T-helper 17 cell (primary cell): ENCODE measurements at places on chromosomes 2 and 18.

GRCh38 chr2:203787979-203788378 lies 79.6 kb upstream of the CTLA4 start:
- no peak for DNase-seq

GRCh38 chr2:155815851-155816250 lies 516.7 kb downstream of the NR4A2 start:
- no peak for DNase-seq

DNA sequence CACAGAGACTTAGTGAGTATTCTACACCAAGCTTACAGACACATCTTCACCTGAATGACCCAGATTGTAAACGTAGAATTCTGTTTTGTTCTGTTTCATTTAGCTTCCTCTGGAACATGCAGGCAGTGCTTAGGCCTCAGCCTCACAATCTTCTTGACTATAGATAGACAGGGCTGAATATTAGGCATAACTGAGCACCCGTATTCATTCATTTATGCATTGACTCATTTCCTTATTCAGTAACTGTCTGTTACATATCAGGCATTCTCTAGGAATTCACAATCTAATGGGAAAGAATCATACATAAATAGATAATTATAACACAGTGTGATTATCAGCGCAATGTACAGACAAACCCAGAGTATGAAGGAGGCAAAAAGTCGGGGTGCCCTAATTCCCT lies 124.9 kb upstream of the ETAA1 start:
- DNase-seq = no peak

DNA sequence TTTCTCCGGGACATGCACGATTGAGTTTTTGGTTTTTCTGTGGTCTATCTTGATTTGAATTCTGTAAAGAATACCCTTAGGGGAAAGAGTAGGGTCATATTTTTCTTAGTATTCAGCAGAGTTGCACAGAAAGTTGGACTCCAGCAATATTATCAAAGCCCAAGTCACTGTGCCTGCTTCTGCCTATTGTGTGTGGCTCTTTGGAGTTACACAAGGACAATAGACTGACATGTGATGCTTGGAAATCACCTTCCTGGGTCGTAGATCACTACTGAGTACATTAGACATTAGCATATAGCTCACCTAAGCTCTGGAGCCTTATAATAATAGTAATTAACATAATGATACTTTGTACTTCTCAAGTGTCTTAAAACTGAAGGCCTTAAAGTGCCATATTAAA lies 238.8 kb upstream of the FOSL2 start:
- DNase-seq = no peak

DNA sequence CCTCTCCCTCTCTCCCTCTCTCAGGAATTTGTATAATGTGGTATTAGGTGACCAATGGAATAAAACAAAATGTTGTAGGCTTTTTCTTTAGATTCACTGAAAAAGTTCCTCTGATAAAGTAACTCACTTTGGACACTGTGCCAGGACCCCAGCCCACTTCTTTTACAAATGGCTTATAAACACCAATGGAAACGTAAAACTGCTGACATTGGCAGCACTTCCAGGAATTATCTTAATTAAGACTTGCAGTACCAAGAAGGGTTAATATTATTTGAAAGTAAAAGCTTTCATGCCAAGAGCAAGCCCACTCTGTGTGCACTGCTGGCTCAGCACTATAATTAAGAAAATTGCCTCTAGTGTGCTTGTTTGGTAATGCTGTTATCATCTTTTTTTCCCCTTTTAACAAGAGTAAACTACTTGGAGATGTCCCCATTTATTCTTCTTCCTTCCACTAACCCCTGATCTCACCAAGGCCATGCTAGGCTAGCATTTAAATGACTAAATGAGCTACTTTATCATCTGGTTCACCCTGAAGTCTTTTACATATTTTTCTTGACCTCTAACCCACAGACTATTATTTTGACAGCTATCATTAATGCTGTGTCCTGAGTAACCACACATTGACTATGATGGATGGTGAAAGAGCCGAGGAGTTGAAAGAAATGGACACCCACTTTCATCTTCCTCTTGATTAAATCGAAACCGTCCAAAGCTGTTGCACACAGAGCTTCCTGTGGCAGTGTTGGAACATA lies 232.2 kb upstream of the ETAA1 start:
- no peak for DNase-seq

- DNase-seq = no peak
Observed at GRCh38 chr2:9074930-9075329, 71.4 kb upstream of the MBOAT2 start.

- no peak for DNase-seq
Observed at GRCh38 chr18:30486856-30487255, 555.7 kb downstream of the DSC3 start.

GRCh38 chr2:86433137-86433536 lies 8.0 kb upstream of the KDM3A start:
- DNase-seq = no peak

GRCh38 chr2:145020694-145021093 lies 500.8 kb upstream of the ZEB2 start:
- no peak for DNase-seq

DNA sequence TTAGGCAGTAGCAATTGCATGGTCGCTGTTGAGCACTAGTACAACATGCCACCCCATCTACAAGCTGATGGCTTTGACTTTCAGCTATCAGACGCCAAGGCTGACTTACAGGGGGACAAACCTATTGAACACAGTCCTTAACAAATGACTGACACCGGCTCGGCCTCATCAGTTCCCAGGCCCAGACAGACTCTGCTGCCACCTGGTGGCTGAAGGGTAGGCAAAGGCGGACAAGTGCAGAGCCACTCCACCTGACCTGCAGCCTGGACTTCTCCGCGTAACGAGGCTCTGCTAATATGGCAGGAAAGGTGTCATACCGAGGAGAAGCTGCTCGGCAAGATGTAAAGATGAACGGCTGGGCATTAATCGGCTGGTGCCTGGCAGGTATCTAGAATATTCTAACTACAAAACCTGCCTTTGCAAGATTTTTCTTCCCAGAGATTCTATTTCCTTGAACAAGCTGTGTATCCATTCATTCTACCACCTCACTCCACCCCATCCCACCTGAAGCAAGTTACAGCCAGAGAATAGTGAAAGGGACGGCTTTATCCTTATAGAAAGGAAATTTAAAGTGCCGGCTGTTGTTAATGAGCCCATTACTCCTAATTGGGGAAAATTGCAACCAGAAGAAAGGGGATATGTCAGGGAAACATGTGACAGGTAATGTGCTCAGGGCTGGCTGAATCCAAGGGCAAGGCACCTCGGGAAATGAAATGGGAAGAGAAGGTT lies 67.4 kb downstream of the STEAP3 start:
- no peak for DNase-seq

GRCh38 chr2:158953926-158954763 lies 14.3 kb upstream of the TANC1 start:
- DNase-seq = no peak

GRCh38 chr2:145495590-145495989 lies 975.7 kb upstream of the ZEB2 start:
- DNase-seq = no peak

GRCh38 chr2:171595456-171595855 lies 73.2 kb downstream of the CYBRD1 start:
- DNase-seq = no peak

DNA sequence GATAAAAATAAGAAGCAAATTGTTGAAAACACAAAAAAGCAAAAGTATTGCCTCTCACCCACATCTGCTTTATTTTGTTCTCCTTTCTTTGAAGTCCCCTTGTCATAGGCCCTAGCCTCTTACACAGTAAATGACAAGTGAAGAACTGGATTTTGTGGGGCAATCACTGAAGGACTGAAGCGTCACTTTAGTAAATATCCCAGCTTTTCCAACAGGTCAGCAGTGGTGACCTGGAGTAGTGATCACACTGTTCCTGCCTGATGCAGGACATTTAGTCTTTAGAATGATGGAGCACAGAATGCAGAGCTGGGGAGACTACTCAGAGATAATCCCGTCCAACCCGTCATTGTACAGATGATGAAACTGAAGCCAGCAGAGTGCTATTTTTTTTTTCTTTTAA lies 28.1 kb upstream of the TDRD15 start:
- no peak for DNase-seq

DNA sequence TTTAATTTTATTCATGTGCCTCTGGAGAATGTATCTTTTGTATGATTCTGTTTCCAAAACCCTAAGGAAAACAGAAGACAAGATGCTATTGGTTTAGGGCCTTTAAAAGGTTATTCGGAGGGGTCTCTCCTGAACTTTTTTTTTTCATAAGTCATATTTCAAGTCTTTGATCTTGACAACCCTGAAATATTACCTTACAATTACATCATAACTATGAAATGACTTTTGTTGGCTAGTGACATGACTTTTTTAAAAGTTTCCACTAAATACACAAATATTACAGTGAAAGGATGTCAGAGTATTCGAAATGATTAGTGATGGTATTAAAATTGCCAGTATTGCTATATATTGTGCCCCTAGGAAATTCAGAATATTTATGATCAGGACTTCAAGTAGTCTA lies 31.8 kb upstream of the FZD7 start:
- DNase-seq = no peak

GRCh38 chr18:45496741-45497140 lies 118.5 kb upstream of the SLC14A2 start:
- no peak for DNase-seq

DNA sequence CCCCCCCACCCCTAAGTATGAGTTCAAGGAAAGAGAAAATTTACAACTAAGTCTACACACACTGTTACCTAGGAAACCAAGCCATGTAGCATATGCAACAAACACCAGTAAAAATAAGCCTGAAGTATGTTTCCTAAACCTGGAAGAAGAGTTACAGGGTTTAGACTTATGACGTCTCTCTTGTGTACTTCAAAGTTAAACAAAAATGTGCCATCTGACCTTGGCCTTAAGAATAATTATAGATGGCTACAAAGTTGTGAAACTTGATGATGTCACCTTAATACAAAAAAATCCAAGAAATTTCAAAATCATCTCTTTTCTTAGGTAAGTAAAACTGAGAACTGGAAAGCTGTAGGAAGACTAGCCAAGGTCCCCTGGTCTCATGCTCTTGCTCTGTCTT lies 297.6 kb upstream of the NRXN1 start:
- no peak for DNase-seq

DNA sequence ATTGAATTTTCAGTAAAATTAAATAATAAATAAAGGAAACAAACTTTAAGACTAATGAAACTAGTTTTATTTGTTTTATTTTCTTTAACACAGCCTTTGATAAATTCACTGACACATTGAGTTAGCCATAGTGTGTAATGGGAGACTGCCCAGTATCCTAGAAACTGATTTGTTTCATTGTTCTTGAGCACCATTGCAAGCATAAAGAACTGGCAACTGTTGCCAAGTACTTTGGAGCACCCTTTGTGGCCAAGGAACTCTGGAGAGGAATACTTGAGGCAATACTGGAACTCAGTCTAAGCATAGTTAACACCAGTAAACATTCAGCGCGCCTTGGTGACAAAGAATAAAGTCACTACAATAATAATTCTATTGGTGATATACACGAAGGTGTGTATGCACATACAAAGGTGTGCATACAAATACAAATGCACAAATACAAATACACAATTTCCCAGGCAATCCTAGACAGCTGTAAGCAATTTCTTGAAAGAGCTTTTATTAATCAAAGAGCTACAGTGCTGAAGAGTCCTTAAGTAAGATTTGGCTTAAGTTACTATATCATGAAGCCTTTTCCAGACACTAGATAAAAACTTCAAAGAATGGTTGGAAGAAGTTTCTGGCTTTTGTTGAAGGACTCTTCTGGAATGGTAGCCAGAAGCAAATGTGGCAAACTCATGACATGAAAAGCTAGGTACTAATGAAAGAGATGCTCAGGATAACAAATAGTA lies 1371.2 kb downstream of the LRP1B start:
- no peak for DNase-seq

DNA sequence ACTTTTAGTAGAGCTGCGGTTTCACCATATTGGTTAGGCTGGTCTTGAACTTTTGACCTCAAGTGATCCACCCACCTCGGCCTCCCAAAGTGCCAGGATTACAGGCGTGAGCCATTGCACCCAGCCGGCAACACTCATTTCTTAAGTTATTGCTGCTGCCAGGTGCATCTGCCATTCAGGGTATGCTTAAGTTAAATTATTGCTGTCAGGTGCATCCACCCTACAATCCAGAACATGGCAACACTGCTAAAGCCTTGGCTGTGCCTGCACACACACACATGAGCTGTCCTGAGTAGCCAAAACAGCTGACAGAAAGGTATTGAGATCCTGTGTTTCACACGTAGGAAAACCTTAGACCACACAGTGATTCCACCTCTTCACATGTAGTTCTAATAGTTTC lies 148.2 kb downstream of the FAM161A start:
- no peak for DNase-seq

DNA sequence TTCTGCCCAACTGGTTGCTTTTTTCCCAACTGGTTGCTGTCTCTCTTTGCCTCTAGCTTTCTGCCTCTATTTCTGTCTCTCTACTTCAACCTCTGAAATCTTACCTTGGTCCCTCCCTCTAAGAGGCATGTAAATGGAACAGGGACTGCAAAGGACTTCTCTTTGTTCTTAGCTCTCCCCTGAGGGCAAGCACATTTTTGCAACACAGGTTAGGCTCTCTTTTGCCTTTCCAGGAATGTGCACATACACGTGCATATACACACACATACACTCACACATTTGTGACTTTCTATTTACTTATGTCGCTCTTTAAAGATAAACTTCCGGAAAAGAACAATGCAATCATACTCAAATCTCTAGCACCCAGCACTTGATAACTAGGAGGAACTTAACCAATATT lies 262.6 kb upstream of the DDX18 start:
- no peak for DNase-seq

- no peak for DNase-seq
Observed at GRCh38 chr2:140457483-140457882, 1673.3 kb downstream of the LRP1B start.

DNA sequence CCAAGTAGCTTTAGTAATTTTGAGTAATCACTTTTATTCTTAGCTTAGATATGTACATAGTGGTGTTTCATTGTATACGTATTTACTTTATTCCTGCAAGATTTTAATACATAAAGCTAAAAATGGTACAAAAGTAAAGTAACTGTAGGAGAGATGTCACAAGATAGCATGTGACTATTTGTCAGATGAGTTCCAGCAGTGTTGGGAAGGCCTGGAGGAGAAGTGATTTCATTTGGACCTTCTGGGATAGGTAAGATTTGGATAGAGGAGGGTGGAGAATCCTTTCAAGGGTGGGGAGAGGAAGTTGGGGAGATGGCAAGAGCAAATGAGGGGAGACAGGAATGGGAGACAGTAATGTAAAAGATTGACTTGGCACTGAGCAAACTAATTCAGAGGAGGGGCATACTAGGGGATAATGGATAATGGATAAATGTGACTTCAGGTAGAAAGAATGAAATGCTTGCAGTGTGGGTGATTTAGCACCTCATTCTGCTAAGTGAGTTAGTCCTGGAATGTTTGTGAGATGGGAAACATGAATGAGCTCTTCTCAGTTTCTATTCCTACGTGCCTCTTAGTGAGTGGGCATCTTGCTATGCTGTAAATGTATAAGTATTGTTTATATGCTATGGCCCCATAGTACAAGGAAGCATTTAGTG lies 10.5 kb downstream of the WDR43 start:
- DNase-seq = no peak
